ENCODE measurements at places on chromosomes 6 and 20.

DNA sequence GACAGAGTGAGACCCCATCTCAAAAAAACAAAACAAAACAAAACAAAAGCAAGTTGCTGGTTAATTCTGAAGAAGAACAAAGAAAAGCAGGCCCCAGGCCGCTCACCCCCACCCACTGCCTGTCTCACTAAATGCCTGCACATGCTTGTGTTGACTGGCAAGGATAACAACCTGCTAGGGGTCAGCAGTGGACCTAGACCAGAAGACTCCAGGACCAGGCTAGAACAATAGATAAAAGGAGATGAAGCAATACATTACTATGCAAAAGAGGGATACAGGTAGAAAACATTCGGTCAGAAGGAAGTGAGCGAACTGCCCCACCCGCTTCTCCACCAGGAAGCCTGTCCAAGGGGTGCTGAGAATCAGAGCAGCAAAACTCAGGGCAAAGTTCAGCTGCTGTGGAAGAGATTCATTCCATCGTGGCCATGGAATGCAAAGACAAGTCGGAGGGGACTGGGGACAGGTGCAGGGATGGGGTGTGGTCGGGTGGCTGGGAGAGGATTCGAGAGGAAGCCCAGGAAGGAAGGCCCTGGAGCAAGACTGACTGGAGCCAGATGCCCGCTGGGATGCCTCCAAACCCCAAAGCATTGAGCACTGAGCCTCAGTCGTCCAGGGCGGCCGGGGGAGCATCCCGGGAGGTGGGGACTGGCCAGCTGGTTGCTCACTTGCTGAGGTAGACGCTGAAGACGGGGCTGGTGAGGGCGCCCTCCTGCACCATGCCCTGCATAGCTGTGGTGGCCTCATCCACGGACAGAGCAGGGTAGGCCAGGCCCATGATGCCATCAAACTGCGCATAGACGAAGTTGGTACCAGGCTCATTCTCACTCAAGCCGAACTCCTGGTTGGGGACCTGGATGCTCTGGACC lies 5.3 kb downstream of the PGC start:
- DNase-seq = no peak

GRCh38 chr6:79571030-79571367 lies 33.8 kb upstream of the LCA5 start:
- no peak for DNase-seq

GRCh38 chr20:5810800-5811422 lies 60.7 kb downstream of the SHLD1 start:
- DNase-seq = no peak

DNA sequence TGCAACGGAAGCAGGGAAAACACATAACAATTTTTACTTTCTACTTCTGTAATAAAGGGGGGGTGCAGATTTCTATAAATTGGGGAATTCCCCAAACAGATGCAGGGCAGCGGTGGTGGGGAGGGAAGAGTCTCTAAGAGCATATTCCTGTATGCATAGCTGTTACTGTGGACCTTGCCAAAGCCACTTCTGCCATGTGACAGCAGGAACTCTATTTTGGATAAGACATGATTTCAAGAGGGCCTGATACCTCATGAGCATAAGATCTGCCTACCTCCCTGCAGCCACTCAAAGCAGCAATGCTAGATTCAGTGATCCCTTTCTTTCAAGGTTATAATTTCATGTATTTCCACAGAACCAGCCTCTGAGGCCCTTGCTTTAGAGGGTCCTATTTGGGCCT lies 86.2 kb upstream of the CNKSR3 start:
- DNase-seq = no peak

DNA sequence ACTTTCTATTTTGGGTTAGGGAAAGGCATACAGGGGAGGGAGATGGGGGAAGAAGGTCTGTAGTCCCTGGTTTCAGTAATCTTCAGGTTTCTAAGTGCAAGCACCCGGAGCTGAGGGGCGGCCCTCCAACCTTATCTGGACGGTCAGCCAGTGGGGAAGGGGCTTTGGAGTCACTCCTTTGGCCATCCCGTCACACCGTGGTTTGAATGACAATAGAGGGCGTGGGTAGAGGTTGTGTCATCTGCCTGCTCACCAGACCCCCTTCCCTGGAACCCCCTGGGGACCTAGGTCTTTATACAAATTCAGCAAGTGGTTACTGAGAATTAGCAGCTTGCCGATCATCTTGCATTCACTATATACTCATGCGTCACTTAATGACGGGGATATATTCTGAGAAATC lies 29.1 kb downstream of the STK35 start:
- no peak for DNase-seq

DNA sequence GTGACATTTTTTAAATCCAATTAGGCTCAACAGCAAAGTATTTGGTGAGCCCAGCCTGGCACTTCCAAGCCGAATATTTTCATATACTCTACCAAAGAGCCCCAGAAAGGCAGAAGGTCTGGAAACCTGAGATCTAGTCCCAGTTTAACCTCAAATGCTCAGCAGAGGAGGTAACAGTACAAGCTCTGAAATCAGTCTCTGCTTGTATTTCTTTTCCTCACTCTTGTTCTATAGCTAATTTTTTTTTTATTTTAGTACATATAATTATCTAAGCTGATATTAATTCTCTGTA lies 9.1 kb downstream of the SOD2 start:
- no peak for DNase-seq
